H1 (cell line): ENCODE measurements at places on chromosomes 2 and 18.

- DNase-seq, result no peak
Measured at GRCh38 chr2:36339607-36340218, 15.9 kb upstream of the CRIM1 start.

GRCh38 chr18:22546905-22547570 lies 129.3 kb upstream of the CTAGE1 start:
- DNase-seq, result no peak

DNA sequence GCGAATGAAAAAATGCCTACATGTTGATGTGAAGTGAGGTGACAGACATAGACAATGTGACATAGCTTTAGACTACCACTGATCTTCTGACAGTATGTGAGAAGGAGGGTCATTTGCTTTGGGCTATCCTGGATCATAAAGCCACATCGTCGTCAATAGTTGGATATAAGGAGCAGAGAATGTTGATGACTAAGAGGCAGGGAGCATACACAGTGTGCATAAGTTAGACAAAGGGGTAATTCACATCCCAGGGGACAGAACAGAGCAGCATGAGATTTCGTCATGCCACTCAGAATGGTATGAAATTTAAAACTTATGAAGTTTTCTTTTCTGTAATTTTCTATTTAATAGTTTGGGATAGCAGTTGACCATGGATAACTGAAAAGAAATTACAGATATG lies 403.2 kb downstream of the DSC3 start:
- no peak for DNase-seq

- DNase-seq, result no peak
Measured at GRCh38 chr2:219436491-219436890, 1.8 kb downstream of the SPEG start.

- no peak for DNase-seq
Measured at GRCh38 chr2:229126066-229126465, 145.0 kb downstream of the PID1 start.

GRCh38 chr18:3810296-3810695 lies 360.3 kb downstream of the TGIF1 start:
- DNase-seq, result no peak

GRCh38 chr2:238338710-238339394 lies 18.5 kb downstream of the TRAF3IP1 start:
- DNase-seq, result no peak

- peak; percentile 60 for DNase-seq
Measured at GRCh38 chr2:309148-309953, 21.5 kb upstream of the ALKAL2 start.

DNA sequence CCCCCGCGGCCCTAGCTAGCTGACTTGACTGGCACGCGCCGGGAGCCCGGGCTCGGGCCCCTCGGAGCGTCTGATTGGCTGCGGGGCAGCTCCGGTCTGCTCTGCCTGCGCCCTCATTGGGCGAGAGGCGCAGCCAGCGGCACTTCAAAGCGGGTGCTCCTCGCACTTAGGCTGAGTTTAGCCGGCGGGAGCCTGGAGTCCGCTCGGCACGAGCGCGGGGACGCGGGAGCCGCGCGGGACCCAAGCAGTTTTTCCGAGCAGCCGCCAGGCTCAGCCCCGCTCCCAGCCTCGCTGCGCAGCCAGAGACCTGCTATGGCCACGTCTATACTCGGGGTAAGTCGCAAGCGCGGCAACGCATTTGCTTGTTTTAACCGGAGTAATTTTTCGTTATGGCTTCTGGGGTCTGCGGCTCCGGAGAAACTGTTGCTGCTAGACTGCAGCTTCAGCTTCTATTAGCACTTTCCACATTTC lies at the start of gene SP9:
TSS of gene SP9 (plus strand) at position 174 of the 471 bp plus-strand sequence. CDS start at position 313, 139 bp downstream.
- DNase-seq, result peak; percentile 89

GRCh38 chr18:59957957-59958356 lies 58.2 kb downstream of the PMAIP1 start:
- no peak for DNase-seq

- DNase-seq, result no peak
Measured at GRCh38 chr2:151862700-151863099, 34.5 kb upstream of the ARL5A start.

DNA sequence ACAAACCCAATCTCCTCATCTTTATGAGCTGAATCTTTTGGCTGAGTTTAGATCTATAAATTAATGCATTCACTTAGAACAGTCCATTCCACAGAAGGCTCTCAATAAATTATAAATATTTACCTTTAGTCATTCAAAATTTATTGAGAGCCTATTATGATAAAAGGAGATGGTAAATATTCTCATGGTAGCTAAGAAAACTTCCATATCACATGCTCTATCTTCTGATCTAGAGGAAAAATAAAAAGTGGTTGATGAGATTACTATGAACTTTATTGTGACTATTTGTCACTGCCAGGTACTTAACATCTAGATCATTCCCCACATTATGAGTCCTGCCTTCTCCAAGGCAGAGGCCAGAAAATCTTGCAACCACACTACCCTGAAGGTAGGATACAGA lies 62.4 kb downstream of the L3MBTL4 start:
- DNase-seq, result no peak
